ENCODE measurements at places on chromosomes 7 and 10. TPM values are rescaled to one million over a fixed set of nuclear protein-coding genes. Genes with fewer than 3 reads are reported as not detected.

- DNase-seq = no peak
These were observed 154.3 kb downstream of the PPP1R3A start for GRCh38 chr7:113764401-113765035.

ZNF775 gene
- 9.1 TPM for polyA plus RNA-seq

DNA sequence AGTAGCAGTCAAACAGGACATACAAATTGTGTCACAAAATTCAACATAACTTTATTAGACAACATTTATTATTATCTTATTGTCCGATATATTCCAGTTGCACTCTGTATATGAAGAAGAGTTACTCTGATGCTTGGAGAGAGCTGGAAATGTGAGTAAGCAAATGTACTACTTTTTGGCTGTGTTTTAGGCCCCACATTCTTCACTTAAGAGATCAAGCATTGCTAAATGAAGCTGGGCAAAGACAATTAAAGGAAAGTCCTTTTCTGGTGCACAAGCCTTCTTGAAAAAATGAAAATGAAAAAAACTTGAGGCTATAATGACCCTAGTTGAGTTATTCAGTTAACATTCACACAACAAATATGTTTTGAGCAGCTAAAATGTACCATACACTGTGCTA lies 26.1 kb downstream of the MYPN start:
- DNase-seq = no peak

DNA sequence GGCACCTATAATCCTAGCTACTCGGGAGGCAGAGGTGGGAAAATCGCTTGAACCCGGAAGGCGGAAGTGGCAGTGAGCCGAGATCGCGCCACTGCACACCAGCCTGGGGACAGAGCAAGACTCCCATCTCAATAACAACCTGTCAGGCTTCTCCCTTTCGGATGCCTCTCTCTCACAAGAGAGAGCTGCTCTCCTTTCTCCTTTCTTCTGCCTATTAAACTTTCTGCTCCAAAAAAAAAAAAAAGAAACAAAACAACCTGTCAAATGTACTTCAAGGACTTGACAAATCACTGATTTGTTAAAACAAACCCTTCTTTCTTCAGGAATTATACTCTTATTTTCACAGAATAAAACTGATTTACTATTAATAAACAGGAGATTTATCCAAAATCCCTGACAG lies 3.6 kb downstream of the PSAP start:
- no peak for DNase-seq

NAT16 gene
- polyA plus RNA-seq = not detected

- DNase-seq = no peak
These were observed 528.8 kb downstream of the DNAJB6 start for GRCh38 chr7:157865351-157866165.

NPTX2 gene
- 1.9 TPM for polyA plus RNA-seq

GRCh38 chr7:87452279-87452678 lies 23.2 kb downstream of the ABCB4 start:
- DNase-seq = no peak

DNA sequence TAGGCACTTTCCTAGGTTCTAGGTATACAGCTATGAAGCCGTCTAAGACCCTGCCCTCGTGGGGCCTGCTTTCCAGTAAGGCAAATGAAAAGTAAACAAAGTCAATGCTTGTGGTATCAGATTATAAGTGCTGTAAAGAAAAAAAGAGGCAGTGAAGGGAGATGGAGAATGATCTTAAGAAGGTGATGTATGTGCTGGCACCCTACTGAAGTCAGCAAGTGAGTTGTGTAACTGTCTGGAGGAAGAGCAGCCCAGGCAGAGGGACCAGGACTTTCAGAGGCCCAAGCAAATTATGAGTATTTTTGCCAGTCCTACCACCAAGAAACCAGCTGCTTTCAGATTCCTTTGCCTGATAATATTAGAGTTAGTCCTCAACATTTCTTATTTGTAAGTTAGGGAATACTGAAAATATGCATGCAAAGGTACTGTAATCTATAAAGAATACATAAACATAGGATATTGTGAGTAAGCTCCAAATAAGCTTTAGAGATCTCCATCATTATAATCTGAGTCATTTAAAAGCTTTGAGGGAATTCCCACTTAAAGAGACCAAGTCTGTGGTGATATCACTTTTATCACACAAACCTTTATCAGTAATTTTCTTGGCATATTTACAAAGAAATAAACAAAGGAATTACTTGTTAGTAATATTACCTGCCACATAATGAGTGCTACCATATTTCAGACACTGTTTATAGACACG lies 329.2 kb upstream of the LRGUK start:
- no peak for DNase-seq

GRCh38 chr10:128286762-128287500 lies 160.7 kb upstream of the MKI67 start:
- DNase-seq = no peak

- DNase-seq = no peak
These were observed 170.1 kb downstream of the DOCK4 start for GRCh38 chr7:112036071-112036470.

INSYN2A gene
- polyA plus RNA-seq = 5.5 TPM

DNA sequence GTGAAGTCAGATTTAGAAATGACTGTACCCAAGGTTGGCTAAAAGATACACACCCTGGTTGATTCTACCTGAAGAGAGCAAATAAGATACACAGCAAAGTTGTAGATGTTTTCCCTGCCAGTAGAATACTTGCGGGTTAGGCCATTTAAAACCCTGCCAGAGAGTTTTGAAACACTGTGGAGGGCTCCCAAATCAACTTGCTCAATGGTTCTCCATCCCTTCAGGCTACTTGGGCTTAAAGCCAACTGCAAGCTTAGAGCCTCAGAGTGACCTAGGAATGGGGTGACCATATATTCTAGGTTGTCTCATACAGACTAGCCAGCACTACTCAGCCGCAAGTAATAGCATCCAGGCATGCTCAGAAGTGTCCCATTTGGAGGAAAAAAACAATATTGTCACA lies 10.0 kb downstream of the CAV1 start:
- no peak for DNase-seq

- no peak for DNase-seq
These were observed 56.7 kb downstream of the NEURL1 start for GRCh38 chr10:103550229-103550628.

DLX6 gene
- 0.08 TPM for polyA plus RNA-seq

GRID1 gene
- 2.1 TPM for polyA plus RNA-seq

DNA sequence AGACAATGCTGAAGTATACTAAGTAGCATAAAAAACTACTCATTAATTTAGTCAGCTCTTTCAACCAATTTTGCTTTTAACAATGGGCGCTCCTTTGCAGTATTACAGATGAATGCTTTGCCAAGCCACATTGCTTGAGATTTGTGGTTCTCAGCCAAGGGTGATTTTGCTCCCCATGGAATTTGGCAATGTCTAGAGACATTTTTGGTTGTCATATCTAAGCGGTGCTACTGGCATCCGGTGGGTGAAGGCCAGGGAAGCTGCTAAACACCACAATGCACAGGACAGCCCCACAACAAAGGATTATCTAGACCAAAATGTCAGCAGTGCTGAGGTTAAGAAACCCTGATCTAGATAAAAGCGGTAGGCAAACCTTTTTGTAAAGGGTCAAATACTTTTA lies 112.0 kb downstream of the UBE2H start:
- no peak for DNase-seq

PRKCQ gene
- 14.2 TPM for polyA plus RNA-seq

- no peak for DNase-seq
These were observed 46.4 kb upstream of the ZNF746 start for GRCh38 chr7:149544028-149544427.

CUBN gene
- 260 TPM for polyA plus RNA-seq

DNA sequence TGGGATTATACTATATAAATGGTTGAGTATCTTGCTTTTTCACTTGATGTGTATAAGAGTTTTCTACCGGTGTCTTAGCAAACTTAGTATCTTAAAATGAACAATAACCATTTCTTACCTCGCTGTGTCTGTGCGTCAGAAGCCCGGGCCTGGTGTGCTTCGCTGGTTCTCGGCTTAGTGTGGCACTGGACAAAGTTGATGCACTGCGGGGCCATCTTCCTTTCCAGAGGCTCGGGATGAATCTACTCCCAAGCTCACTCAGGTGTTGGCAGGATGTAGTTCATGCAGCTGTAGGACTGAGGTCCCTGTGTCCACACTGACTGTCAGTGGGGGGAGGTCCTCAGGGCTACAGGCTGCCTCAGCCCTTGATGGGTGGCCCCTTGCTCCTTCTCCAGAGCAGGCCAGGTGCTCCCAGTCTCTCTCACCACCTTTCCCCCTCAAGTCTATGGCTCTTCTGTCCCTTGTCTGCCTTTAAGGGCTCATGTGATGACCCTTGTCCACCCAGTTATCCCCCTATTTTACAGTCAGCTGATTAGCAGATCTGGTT lies 227.8 kb downstream of the GLRX3 start:
- DNase-seq = no peak

- DNase-seq = no peak
These were observed 60.7 kb downstream of the ZRANB1 start for GRCh38 chr10:125002423-125003145.

DYDC2 gene
- polyA plus RNA-seq = 2.4 TPM

DNA sequence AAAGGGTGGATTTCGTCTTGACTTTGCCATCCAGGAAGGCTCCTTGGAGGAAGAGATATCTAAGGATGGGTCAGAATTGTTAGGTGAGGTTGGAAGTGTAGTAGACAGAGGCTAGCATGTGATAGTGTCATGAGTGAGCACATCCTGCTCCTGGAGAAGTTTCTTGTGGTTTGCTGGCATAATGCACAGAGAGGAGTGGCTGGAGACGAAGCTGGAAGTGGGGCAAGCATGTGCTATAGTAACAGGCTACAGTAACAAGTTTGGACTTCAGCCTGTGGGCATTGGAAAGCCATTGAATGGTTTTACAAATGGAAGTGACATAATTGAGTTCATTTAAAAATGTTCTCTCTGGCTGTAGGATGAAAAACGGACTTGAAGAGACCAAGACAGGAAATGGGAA lies 175.6 kb upstream of the VWC2 start:
- DNase-seq = no peak

DNA sequence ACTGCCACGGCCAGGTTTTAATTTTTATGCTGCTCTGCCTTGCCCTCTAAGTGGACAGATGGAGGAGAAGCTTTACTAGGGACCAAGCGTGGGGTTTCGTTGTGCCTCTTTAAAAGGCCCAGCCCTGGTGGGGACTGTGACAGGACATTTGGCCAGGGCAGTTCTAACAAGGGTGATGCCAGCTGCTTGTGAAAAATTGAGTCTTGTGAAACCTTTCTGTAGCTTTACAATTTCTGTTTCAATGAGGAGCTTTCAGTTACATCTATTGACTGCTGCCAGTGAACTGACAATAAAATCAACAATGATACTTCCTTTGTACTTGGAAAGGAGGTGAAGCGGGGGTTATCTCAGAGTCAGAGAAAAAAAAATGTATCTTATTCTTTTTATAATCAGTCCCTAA lies 233.1 kb upstream of the CSTF2T start:
- no peak for DNase-seq

DNA sequence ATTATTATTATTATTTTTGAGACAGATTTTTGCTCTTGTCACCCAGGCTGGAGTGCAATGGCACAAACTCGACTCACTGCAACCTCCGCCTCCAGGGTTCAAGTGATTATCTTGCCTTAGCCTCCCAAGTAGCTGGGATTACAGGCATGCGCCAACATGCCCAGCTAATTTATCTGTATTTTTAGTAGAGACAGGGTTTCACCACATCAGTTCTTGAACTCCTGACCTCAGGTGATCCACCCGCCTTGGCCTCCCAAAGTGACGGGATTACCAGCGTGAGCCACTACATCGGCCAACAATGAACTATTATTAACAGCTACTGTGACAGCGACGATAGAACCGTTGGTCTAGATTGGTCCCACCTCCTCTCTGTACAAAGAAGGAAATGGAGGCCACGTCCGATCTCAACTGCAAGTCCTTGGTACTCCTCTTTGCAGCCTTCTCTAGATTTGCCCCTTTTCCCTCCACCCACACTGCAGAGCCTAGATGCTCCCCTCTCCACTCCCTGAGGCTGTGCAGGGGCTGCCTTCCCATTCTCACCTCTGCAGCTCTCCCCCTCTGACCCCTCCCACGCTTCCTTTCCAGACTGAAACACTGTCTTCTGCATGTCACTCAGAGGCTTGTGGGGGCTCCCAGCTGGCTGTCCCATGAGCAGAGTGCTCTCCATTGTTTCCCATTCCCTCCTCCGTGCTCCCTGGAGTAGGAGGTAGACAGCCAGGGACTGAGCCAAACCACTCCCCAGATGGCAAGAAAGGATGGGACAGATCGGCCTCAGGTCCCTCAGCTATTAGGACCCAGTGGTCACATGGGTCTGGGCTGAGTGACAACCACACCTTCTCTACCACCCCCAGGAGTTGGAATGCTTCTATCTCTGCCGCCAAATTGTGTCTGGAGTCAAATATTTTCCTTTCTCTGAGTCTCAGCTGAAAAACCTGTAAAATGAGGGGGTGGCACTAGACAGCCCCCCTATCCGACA lies 2.3 kb downstream of the LOXL4 start:
- DNase-seq = no peak

MALRD1 gene
- polyA plus RNA-seq = 2.8 TPM

DNA sequence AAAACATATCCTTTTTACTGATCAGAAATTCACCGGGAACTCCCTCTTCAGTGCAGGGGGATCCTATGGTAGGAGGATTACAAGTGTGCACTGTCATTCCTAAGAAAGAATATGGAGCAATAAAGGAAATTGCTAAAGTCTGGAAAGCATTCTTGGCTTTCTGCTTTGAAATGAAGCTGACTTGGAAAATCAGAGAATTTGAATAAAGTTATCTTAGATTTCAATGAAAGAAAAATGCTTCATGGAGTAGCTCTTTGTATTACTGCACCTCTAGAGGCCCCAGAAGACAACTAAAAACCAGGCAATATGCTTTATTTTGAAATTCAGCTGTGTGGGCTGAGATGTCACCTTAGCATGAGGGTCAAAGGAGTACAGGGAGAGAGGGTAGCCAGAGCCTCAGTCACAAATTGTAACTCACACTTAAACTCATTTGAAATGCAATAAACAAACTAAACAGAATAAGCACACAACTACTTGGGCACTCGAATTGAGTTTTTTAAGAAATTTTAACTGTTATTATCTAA lies 102.5 kb downstream of the IMMP2L start:
- no peak for DNase-seq

DNA sequence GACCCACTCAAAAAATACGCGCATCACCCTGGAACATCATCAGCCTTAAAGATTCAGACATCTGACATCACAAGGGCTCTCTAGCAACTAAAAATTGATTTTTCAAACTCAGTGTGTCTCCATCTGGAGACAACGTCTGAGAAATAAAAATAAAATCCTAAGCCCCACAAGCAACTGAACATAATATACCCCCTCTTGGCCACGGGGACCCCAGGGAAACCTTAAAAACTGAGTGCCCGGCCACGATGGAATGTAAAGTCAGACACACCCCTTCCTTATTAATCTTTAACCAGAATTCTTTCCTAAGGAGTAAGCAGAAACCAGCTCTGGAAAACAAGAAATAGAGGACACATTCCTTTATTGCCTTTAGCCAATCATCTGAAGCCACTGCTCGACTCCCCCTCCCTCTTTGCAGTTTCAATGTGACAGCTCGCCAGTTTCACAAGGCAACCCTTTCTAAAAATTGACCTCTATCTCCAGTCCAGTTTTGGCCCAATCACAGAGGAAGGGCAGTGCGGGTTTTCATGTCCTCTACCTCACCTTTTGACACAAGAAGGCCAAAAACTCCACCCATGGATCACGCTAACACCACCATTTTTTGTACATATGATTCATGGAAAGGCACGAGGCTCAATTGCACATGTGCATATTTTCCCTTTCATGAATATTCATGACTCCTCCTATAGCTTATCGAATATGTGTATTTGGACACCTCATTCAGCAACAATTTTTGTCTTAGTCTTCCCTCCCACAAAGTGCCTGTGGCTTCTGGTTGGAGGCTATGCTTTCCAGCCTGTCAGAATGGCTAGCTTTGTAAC lies 24.2 kb downstream of the IFIT3 start:
- DNase-seq = no peak

- no peak for DNase-seq
These were observed 5.5 kb upstream of the BLNK start for GRCh38 chr10:96276831-96277230.

GRCh38 chr7:4667776-4668509 lies 14.2 kb upstream of the FOXK1 start:
- DNase-seq = no peak

All from right renal pelvis (tissue), 4 donors.